RWPE2 (cell line): ENCODE measurements at places on chromosomes 12 and 14.

GRCh38 chr12:123164222-123164621 lies 13.3 kb upstream of the PITPNM2 start:
- DNase-seq = no peak

DNA sequence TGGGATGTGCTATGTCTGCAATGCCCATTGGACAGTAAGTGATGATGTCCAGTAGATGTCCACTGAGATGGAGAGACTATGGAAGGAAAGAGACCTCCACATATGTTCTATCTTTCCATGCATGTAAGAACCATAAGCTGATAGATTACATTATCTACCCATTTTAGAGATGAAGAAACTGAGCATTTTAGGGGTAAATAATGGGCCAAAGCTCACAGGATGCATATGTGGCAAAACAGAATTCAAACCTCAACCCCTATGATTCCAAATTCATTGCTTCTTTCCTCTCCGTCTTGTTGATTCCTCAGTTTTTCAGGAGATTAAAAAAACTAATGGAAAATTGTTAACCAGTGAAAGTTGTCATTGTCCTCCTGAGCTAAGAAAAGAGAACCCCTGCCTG lies 200.7 kb upstream of the PWP1 start:
- DNase-seq = no peak

- DNase-seq = no peak
Measured at GRCh38 chr12:460261-461230, 807 bp downstream of the B4GALNT3 start.

GRCh38 chr12:50024805-50025186 lies 498 bp downstream of the RACGAP1 start:
- no peak for DNase-seq

DNA sequence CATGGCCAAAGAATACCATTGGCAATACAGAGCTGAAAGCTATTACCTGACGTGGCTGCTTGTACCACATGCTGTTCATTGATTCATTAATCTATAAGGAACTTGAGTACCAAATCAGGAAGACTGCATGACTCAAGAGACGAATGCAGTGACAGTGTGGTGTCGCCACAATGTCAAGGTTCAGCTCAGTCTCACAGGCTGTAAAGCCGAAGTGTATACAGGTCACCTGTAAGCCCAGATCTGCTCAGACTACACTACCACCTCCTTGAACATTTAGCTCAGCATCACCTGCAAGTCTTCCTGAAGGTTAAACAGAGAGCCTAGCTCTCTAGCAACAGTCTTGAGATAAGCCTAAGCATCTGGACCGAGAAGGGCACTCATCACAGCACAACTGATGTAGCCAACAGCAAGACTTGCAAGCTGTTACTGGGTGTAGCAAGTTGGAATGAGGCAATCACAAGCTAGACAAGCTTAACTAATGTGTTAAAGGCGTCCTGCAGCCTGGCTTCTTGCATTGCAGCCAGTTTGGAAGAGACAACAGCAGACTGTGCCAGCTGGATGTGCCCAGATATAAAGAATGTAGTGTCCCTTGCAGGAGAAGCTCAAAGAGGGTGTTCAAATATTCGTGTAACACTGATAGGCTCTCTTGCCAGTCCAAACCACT lies 21.0 kb downstream of the TMTC1 start:
- no peak for DNase-seq

- DNase-seq = no peak
Measured at GRCh38 chr12:72282721-72283120, 10.6 kb downstream of the TRHDE start.

GRCh38 chr14:73251516-73252215 lies 14.4 kb downstream of the PAPLN start:
- DNase-seq = peak; percentile 72

DNA sequence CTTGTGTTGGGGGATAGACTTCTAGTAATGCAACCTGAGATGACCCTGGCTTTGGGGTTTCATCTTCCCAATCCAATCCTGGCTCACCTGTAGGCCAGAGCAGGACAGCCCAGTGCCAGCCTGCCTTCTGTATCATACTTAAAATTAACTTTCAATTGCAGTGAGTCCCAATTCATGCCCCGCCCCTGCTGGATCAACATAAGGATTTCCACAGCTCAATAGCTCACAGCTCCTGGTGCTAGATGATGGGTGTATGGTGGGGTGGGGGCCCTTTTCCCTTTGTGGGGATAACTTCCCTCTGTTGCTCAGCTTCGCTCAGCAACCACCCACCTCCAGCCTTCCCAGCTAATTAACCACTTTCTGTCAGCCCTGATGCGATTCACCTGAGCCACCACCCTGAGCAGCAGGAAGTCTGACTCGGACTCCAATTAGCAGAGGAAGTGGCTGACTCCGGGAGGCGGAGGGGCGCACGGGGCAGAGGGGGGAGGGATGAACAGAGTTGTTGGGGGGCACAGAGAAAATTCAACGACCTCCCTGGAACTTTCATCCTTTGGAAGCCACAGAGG lies 24.3 kb upstream of the CHGA start:
- no peak for DNase-seq

DNA sequence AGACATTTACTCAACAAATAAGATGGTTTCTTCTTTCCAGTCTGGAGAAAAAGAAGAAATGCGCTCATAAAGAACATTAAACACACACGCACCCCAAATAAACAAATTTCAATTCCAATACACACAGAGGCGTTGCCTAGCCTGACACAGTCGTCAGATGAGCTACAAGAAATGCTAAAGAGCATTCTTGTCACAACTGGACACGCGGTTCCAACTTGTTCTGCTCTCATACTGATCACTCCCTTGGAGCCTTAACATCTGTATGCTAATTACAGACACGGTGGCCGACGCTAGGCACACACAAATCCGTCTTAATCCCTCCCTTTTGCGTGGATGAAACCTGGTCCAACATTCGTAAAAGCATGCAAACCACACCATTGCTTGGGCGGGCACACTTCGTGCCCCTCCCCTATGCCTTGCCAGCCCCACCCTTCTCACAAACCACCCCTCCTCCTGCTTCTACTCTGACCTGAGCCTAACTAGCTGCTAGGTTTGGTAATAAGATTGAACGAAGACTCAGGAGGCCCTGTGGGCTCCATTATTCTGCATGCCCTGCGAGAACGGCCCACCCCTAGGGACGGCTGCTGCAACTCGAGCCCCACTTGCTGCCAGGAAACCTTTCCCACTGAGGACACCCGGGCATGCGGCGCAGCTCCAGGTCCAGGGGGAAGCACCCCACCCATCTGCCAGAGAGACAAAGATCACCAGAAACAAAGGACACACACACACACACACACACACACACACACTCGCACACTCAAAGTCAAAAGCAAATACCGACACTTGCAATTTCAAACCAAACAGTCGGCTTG lies 1.2 kb downstream of the KCNK10 start:
- no peak for DNase-seq

DNA sequence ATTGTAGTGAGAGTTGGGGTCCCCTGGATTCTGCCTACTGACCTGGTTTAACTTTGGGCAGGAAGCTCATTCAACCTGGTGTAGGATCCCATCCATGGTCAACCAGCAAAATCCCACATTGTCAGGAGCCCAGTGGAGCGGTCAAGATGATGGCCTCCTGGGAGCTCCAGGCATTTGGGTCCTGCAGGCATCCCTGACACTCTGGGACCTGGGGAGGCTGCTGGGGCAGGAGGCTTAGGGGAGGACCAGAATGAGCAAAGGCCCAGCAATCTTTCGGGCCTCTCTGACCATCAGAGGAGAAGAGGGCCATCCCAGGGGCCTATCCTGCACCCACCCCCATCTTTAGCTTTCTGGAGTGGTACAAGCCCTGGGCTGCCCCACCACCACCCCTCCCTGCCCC lies 104.0 kb downstream of the PRMT8 start:
- no peak for DNase-seq

- DNase-seq = no peak
Measured at GRCh38 chr12:66589095-66589494, 89.8 kb downstream of the GRIP1 start.

GRCh38 chr12:23795494-23795893 lies 154.0 kb downstream of the SOX5 start:
- DNase-seq = no peak

DNA sequence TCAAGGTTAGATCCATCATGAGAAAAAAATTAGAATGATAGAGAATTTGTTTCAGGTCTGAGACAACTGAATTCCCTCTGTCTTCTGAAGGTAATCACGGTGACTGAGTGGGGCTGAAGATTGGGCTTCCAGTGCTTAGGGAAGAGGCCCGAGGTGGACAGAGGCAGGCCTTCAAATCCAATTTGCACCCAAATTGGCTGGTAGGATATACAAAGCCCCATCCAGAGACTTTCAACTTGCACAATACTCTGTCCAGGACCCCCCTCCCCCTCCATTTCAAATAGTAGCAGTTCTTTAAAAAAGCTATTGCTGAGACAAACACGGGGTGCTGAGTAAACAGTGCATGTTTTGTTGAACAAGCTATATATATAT lies 3.6 kb upstream of the FOXG1 start:
- no peak for DNase-seq

GRCh38 chr12:83784298-83784890 lies 1097.7 kb downstream of the TMTC2 start:
- DNase-seq = no peak

DNA sequence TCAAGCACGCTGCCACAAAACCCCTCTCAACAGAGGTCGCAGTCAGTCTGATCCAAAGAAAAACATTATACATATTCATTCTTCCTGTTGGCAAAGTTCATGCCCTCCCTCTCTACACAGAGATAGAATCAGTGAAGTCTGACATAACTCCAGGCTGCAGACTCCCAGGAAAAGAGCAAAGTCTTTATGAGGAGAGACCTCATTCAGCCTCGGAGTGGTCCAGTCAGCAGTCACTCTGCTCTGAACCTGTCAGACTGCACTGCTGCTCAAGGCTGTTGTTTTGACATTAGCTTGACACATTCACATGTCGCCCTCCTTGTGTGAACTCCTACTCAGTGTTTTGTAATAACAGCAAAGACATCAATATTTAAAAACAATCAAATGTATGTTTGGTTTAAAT lies 241.2 kb upstream of the G2E3 start:
- no peak for DNase-seq

DNA sequence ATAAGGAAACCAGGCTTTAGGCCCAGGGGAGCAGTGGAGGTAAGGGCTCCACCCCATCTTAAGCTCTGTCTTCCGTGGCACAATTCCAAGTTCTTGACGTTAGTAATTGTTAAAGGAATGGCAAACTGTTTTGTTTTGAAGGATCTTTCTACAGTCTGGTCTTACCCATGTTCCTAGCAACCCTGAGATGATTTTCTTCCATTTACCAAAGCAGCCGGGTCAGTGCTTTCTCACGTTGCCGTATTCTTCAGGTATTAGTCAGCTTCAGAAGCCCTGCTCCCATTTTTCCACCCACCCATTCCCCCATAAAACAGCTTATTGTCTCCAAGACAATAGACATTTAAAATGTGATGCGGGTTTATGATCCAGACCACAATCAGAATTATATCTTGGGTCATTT lies 10.3 kb downstream of the NRIP2 start:
- DNase-seq = no peak

DNA sequence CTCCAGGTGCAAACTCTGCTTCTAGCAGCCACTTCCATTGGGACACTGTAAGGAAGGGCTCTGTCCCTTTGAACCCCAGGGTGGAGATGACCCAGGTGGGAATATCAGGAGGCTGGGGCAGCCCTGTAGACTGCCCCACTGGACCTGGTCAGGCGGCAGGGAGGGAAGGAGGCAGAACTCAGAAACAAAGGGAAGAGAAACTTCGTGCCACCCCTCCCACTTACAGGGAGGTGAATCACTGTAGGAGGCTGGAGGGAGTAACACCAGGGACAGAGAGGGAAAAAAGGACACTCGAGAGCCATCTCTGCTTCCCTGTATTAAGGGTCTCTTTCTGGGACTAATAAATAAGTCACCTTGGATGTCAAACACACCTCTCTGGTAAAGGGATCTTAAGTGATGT lies 37.4 kb downstream of the ISCA2 start:
- DNase-seq = no peak

GRCh38 chr12:126507231-126507630 lies 1442.0 kb downstream of the AACS start:
- DNase-seq = no peak

DNA sequence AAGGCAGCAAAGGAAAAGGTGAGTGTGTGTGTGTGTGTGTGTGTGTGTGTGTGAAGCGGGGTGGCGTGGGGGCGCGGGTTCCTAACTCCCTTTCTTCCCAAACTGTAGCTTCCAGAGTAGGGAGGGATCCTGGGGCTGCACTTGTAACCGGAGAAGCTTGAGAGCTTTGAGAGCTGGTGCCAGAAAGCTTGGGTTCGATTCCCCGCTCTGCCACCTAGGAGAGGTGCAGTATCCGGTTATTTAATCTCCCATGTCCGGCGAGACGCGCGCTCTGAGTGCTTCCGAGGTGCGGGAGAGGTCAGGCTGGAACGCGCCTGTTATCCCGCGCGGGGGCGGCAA lies 7.2 kb upstream of the RACGAP1 start:
- no peak for DNase-seq

- no peak for DNase-seq
Measured at GRCh38 chr14:52094546-52095271, 25.9 kb upstream of the NID2 start.

DNA sequence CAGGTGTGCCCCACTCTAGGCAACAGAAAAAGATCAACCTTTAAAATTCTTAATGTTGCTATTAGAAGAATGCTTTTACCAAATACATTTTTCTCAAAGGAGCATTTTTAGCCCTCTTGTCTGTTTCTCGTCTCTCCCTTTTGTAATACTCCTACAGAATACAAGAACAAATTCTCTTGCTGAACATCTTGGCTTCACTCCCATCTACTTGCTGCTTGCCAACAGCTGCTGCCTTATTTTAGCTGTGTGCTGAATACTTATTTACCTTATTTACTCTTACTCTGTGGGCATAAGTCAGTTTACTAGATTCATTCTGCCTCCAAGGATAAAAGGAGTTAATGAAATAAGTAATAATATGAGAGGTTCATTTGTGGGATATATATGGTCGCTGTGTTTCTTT lies 70.8 kb downstream of the POLR3B start:
- DNase-seq = no peak

DNA sequence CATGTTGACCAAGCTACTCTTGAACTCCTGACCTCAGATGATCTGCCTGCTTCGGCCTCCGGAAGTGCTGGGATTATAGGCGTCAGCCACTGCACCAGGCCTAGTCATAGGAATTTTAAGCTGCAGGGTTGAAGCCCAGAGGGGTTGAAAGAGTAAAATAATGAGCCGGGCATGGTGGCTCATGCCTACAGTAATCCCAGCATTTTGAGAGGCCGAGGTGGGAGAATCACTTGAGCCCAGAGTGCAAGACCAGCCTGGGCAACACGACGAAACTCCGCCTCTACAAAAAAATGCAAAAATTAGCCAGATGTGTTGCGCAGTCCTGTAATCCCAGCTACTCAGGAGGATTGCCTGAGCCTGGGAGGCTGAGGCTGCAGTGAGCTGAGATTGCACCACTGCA lies 69.6 kb downstream of the GALNT8 start:
- DNase-seq = no peak
